Activated CD4-positive, alpha-beta T cell treated with anti-CD3 and anti-CD28 coated beads, Interleukin-2, amount 10 ng/mL, durations not matched to agents 7 days and 5 days (primary cell): ENCODE measurements at places on chromosomes 7 and 10. TPM values are rescaled to one million over a fixed set of nuclear protein-coding genes. Genes with fewer than 3 reads are reported as not detected.

DNA sequence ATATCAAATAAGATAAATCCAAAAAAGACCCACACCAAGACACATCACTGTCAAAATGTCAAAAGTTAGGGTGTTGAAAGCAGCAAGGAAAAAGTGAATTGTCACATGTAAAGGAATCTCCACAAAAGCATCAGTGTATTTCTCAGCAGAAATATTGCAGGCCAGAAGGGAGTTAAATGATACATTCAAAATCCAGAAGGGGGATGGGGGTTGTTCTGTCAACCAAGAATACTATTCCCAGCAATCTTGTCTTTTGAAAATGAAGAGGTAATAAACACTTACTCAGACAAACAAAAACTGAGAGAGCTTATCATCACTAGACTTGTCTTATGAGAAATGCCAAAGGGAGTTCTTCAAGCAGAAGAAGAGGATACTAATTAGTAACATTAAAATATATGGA lies 191.1 kb upstream of the NOBOX start:
- H3K4me3 ChIP-seq, result no peak overlapping the region
- DNase-seq, result no peak
- H3K4me1 ChIP-seq, result peaks cover 1% of the 10 kb centered on the region

GRCh38 chr10:89392974-89393373 lies 551 bp downstream of the IFIT1 start:
- no peaks in the 10 kb centered on the region for H3K27me3 ChIP-seq
- peaks cover 51% of the 10 kb centered on the region for H3K4me1 ChIP-seq
- H3K27ac ChIP-seq, result peak overlapping the region; percentile 95
- H3K4me3 ChIP-seq, result peak overlapping the region; percentile 86
- DNase-seq, result peak; percentile 42
- H3K36me3 ChIP-seq, result peaks cover 32% of the 10 kb centered on the region

The HMX2 gene
- not detected for total RNA-seq

The CTBP2 gene
- total RNA-seq, result not detected

DNA sequence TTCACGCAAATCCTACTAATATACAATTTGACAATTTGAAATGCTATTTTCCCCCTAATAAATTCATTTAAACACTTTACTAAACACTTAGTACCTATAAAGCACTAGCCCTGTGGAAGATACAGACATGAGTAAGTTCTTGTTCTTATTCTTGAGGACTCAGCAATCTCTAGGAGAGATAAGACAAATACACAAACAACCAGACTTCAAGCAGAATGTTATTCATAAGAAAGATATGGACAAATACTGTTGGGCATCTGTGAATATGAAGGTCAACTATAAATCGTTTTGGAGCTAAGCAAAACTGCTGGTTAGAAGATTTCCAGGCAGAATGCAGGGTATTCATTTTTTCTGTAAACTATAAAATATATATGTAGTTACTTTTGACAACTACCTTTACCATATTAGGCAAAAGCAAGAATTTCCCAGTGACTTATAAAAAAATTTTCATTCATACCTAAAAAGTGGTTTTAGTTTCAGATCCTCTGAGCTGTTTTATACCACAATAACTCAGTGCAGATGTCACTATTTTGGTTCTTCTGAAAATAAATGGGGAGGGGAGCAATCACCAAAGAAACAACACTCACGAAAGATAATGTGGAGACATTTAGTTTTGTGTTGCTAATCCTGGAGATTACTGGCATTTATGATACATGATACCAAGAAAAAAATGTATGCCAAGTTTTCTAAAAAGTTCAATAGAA lies 3.8 kb downstream of the VPS41 start:
- no peak overlapping the region for H3K4me3 ChIP-seq
- no peak overlapping the region for H3K27ac ChIP-seq
- no peaks in the 10 kb centered on the region for H3K27me3 ChIP-seq
- H3K36me3 ChIP-seq, result peaks cover 5% of the 10 kb centered on the region
- peaks cover 40% of the 10 kb centered on the region for H3K4me1 ChIP-seq

DNA sequence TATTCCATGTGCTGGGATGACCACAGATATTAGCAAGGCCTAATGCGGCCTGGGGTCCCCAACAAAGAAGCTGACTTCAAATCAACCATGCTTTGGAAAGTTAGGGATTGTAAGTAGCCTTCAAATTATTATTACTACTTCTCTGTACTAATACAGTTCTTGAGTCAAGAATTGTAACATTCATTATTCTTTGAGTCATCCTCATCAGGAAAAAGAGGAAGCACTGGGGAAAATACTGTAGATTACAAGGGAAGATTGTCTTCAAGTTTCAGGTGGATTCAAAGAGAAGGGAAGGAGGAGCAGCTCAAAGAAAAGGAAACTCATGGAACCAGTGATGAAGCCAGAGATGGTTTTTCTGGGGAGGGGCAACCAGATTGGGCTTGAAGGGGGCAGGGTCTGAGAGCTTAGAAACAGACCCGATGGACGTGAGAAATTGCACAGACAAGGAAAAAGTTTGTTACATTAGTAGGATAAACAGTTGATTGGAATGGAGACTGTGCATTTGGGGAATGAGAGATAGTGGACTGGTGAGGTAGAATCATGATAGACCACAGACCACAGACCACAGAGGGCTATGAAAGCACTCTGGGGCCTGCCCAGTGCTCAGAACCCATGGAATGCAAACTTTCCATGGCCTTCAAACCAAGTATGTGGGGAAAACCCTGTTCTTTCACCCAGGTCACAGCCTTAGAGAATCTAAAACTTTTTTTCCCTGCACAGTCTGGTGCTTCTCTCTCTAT lies 209.9 kb downstream of the ZNF365 start:
- no peaks in the 10 kb centered on the region for H3K4me1 ChIP-seq
- peaks cover 8% of the 10 kb centered on the region for H3K27me3 ChIP-seq
- no peak overlapping the region for H3K27ac ChIP-seq
- H3K4me3 ChIP-seq, result no peak overlapping the region

DNA sequence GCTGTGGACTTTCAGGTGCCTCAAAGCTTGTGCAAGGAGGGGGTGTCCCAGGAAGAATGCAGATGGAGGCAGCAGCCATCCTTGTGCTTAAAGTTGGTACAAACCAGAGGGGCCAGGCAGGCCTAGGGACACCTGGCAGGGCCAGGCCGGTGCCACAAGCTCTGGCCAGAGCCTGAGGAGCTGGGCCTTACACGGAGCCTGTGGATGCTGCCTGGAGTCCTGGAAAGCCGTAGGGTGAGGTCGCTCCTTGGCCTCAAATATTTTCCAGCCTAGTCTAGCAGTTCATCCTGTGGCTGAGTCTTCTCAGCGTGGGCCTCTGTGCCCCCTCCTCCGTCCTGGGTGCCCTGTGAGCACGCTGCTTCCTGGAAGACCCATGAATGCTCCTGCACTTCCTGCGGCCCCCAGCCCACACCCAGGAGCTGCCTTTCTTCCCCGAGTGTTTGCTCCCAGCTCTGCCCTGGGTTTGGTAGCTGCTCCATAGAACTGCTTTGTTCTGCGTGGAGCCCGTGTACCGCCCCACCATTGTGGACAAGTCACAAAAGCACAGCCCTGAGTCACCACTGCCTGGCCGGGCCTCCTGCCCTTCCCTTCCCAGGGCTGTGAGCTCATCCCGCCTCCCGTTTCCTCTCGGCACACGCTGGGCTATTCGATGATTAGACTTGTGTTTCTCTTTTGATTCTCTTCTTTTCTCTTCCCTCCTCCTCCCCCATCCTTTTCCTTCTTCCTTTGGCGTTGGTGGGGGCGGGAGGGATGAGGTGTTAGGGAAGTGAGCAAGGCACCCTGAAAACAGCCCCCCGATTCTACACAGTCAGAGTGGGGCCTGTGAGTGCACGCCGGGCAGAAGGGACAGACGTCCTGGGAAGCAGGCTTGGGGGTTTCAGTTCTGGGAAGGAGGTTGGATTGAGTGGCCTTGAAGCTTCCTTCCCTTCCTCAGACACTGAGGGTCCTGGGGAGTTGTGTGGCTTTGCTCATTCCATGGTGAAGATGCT lies 73.2 kb upstream of the SHH start:
- H3K4me3 ChIP-seq, result no peak overlapping the region
- no peak for DNase-seq
- H3K4me1 ChIP-seq, result no peaks in the 10 kb centered on the region
- H3K36me3 ChIP-seq, result no peaks in the 10 kb centered on the region

GRCh38 chr7:16055263-16055976 lies 365.9 kb downstream of the CRPPA start:
- DNase-seq, result no peak
- H3K36me3 ChIP-seq, result no peaks in the 10 kb centered on the region
- H3K4me3 ChIP-seq, result no peak overlapping the region
- H3K27ac ChIP-seq, result no peak overlapping the region
- no peaks in the 10 kb centered on the region for H3K27me3 ChIP-seq

The DPCD gene
- total RNA-seq, result 3.1 TPM

- peaks cover 29% of the 10 kb centered on the region for H3K4me1 ChIP-seq
- peak overlapping the region; percentile 96 for H3K27ac ChIP-seq
- DNase-seq, result no peak
- H3K4me3 ChIP-seq, result peak overlapping the region; percentile 84
Measured at GRCh38 chr10:14839305-14839695, 1.2 kb downstream of the HSPA14 start.

- no peak overlapping the region for H3K4me3 ChIP-seq
- DNase-seq, result peak; percentile 17
- H3K36me3 ChIP-seq, result no peaks in the 10 kb centered on the region
- no peaks in the 10 kb centered on the region for H3K4me1 ChIP-seq
- H3K27ac ChIP-seq, result no peak overlapping the region
Measured at GRCh38 chr7:153381275-153382040, 621.9 kb downstream of the ACTR3B start.

The HABP2 gene
- total RNA-seq, result not detected

The CPA4 gene
- total RNA-seq, result not detected

GRCh38 chr10:124378271-124378670 lies 40.5 kb downstream of the OAT start:
- H3K36me3 ChIP-seq, result no peaks in the 10 kb centered on the region
- no peak overlapping the region for H3K4me3 ChIP-seq
- H3K4me1 ChIP-seq, result no peaks in the 10 kb centered on the region
- H3K27ac ChIP-seq, result no peak overlapping the region
- no peak for DNase-seq

DNA sequence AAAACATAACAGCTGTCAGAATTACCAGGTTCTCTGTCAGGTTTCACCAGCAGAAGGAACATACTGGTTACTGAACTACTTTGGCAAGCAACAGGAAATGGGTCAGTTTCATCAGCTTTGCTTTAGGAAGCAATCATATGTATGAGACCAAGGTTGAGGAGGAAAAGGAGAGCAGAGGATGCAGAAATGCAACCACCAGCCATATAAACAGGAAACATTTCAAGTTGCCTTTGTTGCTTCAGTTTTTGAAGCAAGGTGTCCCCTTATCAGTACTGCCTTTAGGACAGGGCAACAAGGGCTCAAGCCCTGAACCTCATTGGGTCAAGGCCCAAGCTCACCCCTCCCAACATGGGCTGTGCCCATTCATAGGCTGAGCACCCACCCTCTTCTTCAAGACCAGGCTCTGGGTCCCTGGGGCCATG lies 10.2 kb downstream of the HIPK2 start:
- H3K4me3 ChIP-seq, result peak overlapping the region; percentile 4
- peaks cover 52% of the 10 kb centered on the region for H3K36me3 ChIP-seq
- H3K4me1 ChIP-seq, result peaks cover 79% of the 10 kb centered on the region
- no peaks in the 10 kb centered on the region for H3K27me3 ChIP-seq
- H3K27ac ChIP-seq, result peak overlapping the region; percentile 94
- DNase-seq, result peak; percentile 55

The ANXA8 gene
- 0.30 TPM for total RNA-seq

The GPNMB gene
- not detected for total RNA-seq

The GIMAP1 gene
- total RNA-seq, result 19.6 TPM

DNA sequence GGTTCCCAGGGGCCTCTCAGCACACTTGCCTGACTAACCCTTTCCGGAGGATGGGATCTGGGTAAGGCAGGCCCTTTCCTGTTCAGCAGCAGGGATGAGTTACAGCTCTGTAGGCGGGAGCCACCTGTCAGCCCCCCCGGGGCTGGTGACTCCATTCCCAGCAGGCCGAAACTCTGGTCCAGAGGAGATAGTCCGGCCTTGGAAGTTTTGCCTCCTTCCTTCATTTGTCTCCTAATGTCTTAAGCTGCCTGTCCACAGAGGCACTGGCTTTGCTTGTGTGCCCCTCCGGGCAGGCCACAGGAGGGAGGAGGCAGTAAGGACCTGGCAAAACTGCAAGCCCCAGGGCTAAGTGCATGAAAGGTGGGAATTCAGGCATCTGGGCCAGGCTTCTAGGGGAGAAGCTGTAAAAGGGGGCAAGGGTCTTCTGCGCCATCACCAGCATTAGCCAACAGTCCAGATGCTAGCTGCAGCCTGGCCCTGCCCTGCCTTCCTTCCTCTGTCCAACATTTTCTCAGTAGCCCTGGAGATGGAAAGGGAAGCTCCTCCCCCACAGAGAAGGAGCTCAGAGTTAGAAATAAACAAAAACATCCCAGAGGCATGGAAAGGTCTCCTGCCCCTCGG lies 1.2 kb downstream of the ADIRF start:
- no peak for DNase-seq
- H3K36me3 ChIP-seq, result no peaks in the 10 kb centered on the region
- H3K4me3 ChIP-seq, result no peak overlapping the region
- peaks cover 29% of the 10 kb centered on the region for H3K4me1 ChIP-seq
- peak overlapping the region; percentile 38 for H3K27ac ChIP-seq

The TSPAN15 gene
- total RNA-seq, result 3.6 TPM

DNA sequence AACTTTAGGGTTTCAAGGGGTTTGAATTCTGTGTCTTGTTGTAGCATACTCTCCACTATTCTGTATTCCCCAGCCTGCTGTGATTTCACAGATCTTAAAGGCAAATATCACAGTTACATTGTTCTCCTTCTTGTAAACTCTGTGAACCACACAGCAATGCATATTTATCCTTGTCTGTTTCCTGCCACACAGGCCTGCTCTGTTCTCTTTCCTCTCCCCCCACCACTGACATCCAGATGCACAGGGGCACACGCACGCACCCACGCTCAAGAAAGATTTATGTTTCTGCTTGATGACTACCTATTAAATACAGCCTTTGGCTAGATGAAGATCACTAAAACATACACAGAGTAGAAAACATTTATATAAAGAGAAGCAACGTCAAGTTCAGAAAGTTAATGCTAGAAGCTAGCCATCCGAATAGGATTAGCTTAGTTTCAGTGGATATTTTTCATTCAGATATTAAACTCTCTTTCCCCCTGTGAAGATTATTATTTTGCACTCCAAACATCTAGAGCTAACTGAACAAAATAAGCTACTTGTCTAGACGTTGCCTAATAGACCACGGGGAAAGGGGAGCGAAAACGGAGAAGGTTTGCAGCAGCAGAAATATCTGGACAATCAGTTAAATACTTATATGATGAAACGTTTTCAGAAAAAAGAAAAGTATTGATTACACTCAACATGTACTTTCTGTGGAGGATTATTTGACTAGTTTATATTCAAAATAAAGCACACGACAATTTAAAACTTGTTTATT lies 193.1 kb upstream of the SEMA3C start:
- H3K4me1 ChIP-seq, result no peaks in the 10 kb centered on the region
- no peak overlapping the region for H3K4me3 ChIP-seq
- no peaks in the 10 kb centered on the region for H3K27me3 ChIP-seq
- H3K36me3 ChIP-seq, result no peaks in the 10 kb centered on the region
- no peak for DNase-seq
- H3K27ac ChIP-seq, result no peak overlapping the region

The CALCR gene
- total RNA-seq, result not detected
